HCT116 (cell line): ENCODE measurements at places on chromosomes 6 and 20. TPM values are rescaled to one million over a fixed set of nuclear protein-coding genes. Genes with fewer than 3 reads are reported as not detected.

DNA sequence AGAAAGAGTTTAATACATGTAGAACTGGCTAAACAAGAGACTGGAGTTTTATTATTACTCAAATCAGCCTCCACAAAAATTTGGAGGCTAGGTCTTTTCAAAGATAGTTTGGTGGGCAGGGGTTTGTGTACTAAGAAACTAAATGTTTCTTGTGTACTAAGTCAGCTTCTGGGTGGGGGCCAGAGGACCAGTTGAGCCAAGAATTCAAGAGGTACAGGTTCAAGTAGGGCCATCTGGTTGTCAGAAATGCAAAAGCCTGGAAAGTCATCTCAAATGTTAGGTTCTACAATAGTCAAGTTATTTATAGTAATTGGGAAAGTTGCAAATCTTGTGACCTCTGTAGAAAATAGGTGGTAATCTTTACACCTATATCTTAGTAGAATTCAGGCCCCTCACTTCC, 51.7 kb downstream of the CEP43 start:
- no peak for DNase-seq

DNA sequence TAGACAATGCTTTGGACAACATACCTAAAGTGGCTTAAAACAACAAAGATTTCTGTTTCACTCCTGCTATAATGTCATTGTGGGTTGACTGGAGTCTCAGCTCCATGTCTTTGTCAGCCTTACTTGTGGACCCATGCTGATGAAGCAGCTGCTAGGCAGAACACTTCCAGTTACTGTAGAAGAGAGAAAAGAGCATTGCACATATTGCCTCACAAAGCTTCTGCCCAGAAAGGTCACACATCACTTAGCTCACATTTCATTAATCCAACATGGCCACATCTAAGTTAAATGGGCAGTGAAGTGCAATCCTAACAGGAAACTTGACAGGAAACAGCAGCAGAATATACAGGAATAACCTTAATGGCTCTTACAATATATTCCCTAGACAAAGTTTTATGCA, 480.5 kb upstream of the HTR1E start:
- no peak for DNase-seq

GRCh38 chr20:53425941-53426340, 167.7 kb downstream of the ZNF217 start:
- no peak for DNase-seq

GRCh38 chr6:141139461-141139860, 993.3 kb upstream of the GJE1 start:
- no peak for DNase-seq

DNA sequence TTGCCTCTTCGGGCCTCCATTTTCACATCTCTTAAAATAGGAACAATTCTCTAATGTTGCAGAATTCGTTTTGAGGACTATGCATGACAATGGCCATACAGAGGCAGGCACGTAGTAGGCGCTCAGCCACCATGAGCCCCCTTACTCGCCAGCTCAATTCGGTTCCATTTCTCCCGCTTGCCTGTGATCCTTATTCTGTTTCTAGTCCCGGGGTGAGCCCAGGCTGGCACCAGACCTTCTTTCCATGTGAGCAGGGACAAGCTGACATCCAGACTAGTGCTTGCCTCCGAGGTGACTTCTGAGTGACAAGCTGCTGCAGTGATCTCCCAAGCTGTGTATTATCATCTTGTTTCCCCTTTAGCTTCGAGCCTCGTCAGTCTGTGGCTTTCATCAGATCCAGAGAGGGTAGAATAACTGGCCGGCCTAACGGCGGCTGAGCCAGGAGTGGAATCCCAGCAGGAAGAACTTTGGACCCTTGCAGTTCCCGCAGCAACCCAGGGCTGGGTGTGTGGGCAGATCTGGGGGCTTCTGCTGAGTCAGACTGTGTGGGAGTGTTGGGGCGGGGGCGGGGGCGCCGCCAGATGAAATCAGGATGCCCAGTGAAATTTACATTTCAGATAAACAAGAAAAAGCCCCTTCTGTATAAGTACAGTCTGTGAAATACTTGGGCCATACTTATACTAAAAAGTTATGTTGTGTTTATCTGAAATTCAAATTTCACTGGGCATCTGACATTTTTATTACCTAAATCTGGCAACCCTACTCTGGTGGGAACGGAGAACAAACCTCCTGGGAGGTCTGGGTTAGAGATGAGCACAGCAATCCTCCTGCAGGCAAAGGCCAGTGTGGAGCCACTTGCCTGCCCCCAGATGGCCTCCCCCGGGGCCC, 10.9 kb downstream of the BANF2 start:
- DNase-seq: no peak

The HLA-DOB gene
- 0.64 TPM for total RNA-seq

DNA sequence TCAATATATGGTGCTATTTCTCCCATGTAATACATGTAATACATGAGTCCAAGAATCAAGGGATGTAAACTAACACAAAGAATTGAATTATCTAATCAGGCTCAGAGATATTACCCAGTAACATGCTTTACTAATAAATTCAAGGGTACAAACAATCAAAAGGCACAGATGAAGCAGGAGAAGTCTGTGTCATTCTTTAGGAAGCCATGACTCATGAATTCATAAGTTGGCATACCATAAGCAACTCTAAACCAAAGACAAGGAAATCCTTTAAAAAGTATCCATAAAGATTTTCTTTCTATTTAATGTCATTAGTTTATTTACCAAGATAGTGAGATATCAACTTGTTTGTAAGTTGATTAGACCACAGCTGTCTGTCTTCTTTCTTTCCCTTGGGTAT, 446.0 kb upstream of the IMPG1 start:
- no peak for DNase-seq

DNA sequence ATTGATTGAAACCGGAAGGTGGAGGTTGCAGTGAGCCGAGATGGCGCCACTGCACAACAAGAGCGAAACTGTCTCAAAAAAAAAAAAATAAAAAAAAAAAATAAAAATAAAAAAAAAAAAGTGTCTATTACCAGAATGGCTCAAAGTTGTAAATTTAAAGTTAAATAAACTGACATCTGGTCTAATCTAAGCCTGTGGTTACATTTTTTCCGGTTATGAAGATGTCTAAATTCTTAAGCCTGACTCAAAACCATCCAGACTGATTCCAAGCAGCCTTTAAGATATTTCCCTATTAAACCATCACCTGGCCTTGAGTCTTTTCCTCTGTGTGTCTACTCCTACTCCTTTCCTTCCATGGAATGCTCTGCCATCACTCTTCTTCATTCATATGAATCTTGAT, 371.7 kb upstream of the RUNX2 start:
- DNase-seq: no peak

GRCh38 chr6:128600397-128600951, 80.1 kb upstream of the PTPRK start:
- no peak for DNase-seq

The COL9A3 gene
- total RNA-seq: 29.7 TPM

DNA sequence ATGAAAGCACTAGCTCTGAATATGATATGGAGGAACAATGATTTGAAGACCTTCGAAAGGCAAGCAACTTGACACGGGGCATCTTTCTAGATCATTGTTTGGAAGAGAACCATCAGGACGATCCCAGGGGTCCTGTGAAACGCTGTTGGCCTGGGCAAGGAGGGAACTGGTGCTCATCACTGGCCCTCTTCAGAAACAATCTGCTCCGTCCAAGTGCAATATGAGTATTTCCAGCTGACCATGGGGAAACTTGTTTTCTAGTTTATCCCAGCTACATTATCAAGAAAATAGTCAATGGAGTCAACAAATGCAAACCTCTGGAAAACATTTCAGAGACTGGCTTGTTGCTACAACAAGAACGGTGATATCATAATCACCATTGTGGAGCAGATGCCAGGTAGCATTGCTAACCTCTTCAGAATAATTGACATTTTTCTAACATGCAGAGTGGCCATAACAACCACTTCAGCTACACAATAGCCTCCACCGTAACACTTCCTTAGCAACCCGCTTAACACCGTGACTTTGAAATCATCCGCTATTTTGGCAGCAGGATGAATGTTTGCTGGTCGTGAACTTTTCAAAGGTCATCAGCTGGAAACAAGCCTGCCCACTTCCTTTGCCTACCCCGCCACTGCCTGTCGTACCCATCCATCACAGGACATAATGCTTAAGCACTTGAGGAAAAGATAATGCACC, 112.0 kb upstream of the PDE10A start:
- DNase-seq: no peak

DNA sequence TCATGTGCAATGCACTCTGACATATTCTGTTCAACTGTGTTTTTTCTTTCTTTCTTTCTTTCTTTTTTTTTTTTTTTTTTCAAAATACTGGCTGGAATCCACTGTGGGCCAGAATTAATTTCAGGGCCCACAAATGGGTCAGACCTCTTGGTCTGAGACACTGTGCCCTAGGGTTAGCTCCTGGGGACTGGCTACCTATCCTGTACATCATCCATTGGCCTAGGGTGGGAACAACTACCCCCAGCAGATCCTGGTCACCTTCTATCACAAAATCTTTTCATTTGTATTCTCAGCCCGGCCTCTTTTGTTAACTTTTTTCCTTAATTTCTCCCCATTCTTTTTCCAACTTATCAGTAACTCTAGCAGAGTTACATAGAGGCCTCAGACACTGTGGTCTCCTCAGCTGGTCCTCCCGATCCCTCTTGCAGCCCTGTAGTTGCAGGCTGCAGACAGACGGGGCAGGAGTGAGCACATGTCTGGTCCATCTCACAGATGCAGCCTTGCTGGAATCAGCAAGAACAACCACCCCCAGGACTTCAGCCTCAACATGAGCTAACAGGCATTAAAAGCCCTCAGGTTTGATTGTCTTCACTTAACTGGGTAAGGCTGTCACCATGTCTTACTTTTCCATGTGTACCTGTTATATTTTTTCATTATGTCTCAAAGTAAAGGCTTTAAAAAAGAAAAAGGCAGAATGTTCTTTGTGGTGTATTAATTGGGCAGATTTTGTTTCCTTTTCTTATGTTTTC, 41.3 kb downstream of the TXLNB start:
- peak; percentile 55 for DNase-seq

The TP53TG5 gene
- total RNA-seq: 0.76 TPM

DNA sequence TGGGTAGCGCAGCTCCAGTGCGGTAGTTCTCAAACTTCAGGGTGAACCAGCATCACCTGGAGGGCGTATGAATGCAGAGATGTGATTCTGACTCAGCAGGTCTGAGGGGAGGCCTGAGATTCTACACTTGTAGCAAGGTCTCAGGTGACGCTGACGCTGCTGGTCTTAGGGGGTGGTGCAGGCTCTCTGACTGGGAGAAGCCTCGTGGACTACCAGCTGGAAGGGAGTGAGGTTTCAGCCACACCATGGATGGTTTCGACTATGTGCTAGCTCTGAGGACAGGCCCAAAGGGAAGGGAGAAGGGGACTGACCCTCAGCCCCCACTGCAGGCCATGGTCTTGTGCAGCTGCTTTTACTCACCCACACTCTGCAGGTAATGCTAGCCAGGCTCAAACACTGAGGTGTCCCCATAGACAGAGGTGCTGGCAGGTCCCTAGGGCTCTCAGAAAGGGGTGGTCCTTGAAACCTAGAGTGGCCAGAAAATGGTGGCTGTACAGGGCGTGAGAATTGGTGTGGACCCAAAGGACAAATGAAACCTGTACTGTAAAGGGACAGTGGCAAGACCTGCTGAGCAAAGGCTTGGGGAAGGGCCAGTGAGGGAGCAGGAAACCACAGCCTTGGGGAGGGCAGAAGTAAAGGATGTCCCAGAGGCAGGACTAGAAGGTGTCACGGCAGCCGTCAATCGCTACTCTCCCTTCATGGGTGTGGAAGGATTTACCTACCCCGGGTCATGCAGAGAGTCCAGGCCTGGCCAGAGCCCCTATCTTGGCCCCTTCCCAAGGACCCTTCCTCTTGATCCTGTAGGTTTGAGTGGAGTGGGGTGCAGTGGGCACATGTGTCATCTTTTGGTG, 52.7 kb downstream of the EBF4 start:
- no peak for DNase-seq

GRCh38 chr6:117906507-117906957, 532 bp upstream of the SLC35F1 start:
- no peak for DNase-seq
